ENCODE measurements at places on chromosomes 2 and 18. TPM values are rescaled to one million over a fixed set of nuclear protein-coding genes. Genes with fewer than 3 reads are reported as not detected.

- no peak for DNase-seq
Measured at GRCh38 chr2:133660510-133660909, 92.2 kb upstream of the NCKAP5 start.

GRCh38 chr2:79982445-79982844, 322.1 kb downstream of the LRRTM1 start:
- no peak for DNase-seq

- no peak for DNase-seq
Measured at GRCh38 chr2:119782308-119783027, 22.7 kb downstream of the PTPN4 start.

The PKDCC gene
- 576 TPM for total RNA-seq

DNA sequence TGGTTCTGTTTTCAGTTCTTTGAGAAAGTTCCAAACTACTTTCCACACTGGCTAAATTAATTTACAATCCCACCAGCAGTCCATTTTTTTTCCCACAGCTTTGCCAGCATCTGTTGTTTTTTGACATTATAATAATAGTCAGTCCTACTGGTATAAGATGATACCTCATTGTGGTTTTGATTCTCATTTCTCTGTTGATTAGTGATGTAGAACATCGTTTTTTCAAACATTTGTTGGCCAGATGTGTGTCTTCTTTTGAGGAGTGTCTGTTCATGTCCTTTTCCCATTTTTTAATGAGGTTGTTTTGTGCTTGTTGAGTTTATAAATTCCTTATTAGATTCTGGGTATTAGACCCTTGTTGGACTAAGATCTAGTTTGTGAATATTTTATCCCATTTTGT, 376.8 kb upstream of the NT5C1B start:
- no peak for DNase-seq

DNA sequence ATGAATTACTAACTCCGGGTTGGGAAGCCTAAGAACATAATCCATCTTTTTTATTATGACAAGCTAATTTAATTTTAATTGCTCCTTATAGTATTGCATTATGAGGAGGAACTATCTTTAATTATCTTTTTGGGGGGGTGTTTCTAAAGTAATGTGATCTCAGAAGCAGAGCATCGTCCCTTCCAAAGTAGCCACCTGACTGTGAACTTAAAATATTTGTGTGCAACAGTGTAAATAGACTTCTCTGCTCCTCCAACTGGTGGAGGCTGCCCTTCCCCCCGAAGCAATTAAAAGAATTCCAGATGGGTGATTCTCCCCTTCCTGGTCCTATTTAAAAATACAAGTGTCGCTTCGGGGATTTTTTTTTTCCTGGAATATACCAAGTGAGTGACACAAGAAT, 55.7 kb downstream of the TCF7L1 start:
- no peak for DNase-seq

- no peak for DNase-seq
Measured at GRCh38 chr2:80281049-80281448, 23.5 kb downstream of the LRRTM1 start.

The FAM237A gene
- not detected for total RNA-seq

DNA sequence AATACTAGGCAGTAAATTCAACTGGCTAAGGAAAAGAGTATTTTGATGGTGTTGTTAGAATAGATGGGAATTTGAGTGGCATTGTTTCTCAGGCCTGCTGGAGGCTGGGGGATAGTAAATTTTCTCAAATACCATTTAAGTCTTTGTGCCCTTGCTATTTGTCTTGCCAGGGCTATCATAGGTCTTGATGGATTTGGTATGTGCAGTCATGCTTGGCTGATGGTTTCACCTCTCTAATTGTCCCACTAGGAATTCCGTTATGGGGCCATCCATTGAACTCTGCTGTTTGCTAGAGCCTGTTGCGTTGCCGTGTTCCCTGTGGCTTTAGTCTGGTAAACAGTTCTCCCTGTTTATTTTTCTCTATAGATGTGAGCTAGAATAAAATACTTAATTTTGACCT, 438.1 kb upstream of the FAM98A start:
- DNase-seq: no peak

The RGPD8 gene
- total RNA-seq: 18.4 TPM

The MC2R gene
- total RNA-seq: not detected

The SESTD1 gene
- 16.2 TPM for total RNA-seq

DNA sequence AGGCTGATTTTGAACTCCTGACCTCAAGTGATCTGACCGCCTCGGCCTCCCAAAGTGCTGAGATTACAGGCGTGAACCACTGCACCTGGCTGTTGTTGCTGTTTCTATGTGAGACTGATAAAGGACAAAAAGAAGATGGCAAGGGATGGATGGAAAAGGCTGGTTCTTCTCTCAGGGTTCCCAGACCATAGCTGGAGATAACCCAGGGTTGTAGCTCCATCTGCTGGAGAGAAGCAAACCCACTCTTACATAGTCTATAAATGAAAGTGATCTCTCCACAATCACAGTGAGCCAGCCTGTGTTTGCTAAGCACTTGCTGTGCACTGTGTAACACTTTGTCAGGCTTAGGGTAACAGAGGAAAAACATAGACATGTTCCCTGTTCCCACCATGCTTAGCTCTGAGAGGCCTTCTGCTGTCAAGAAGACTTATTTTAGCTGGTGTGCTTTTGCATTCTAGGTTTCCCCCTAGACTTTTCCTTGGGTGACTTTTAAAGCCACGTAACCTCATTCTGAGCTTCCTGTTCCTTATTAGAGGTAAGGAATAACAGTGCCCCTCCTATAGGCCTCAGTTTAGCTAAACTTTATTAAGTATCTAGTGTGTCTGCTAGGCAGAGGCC, 49.7 kb downstream of the LIMS1 start:
- DNase-seq: no peak

The CYP27A1 gene
- 31.8 TPM for total RNA-seq

- no peak for DNase-seq
Measured at GRCh38 chr2:20410556-20411277, 36.2 kb upstream of the RHOB start.

GRCh38 chr18:36578871-36579710, 249.7 kb downstream of the TPGS2 start:
- no peak for DNase-seq

- peak; percentile 3 for DNase-seq
Measured at GRCh38 chr2:233451950-233452349, 97.7 kb downstream of the DGKD start.

The PRKAG3 gene
- 0.11 TPM for total RNA-seq

- no peak for DNase-seq
Measured at GRCh38 chr18:62637403-62637802, 77.9 kb upstream of the PHLPP1 start.

GRCh38 chr2:20249170-20249569, 24.2 kb upstream of the SDC1 start:
- DNase-seq: no peak

- no peak for DNase-seq
Measured at GRCh38 chr2:3267869-3268704, 109.5 kb downstream of the EIPR1 start.

DNA sequence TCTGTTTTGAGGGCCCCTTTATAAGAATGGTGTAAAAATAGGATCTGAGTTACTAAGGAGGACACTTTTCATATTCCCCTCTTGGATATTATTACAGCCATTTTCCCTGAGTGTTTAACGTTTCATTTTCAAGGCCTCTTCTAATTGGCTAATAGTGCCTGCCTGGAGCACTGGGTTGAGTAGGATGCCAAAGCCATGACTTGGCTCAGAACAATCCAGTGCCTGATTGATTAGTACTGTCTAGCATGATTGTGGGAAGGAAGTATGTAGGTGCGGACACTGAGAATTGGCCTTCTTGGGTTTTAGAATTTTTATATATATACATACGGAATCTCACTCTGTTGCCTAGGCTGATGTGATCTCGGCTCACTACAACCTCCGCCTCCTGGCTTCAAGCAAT, 66.1 kb downstream of the NAB1 start:
- no peak for DNase-seq

The BOLL gene
- total RNA-seq: not detected

DNA sequence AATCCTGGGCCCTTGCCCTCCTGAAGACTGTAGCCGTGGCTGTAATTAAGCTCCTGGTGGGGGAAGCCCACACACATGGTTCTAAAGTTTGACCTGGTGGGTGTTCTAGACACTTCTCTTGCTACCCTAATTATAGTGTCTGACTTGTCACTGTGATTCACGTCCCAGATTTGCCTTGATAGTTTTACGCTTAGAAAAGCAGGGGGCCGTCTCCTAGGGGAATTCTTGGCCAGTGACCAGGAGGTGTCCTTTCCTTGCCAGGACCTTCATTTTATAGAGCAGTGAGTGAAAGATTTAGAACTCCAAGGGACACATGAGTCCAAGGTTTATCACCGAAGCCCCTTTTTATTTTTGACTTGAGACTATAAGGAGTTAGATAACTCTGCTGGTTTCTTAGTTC, 9.0 kb downstream of the TMEM214 start:
- no peak for DNase-seq

DNA sequence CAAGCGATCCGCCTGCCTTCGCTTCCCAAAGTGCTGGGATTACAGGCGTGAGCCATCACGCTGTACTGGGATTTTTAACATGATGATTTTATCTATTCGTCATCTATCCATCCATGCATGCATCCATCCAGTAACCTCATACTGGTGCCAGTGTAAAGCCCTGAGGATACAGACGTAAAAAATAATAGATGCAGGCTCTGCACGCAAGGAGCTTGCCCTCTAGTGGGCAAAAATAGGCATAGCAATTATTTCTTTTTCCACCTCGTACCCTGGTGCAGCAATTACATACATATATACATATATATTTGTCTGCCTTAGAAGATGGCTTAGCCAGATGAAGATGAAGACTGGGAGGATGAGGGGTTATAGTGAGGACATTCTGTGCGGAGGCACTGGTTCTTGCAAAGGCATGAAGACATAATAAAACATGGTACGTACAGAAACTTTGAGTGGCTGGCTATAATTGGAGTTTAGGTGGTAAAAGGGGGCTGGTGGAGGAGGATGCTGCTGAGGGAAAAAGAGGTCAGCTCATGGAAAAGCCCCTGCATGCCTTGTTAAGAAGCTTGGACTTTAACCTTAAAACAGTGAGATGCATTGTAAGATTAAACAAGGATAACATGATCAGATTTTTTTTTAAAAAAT, 19.6 kb upstream of the RPIA start:
- DNase-seq: no peak

DNA sequence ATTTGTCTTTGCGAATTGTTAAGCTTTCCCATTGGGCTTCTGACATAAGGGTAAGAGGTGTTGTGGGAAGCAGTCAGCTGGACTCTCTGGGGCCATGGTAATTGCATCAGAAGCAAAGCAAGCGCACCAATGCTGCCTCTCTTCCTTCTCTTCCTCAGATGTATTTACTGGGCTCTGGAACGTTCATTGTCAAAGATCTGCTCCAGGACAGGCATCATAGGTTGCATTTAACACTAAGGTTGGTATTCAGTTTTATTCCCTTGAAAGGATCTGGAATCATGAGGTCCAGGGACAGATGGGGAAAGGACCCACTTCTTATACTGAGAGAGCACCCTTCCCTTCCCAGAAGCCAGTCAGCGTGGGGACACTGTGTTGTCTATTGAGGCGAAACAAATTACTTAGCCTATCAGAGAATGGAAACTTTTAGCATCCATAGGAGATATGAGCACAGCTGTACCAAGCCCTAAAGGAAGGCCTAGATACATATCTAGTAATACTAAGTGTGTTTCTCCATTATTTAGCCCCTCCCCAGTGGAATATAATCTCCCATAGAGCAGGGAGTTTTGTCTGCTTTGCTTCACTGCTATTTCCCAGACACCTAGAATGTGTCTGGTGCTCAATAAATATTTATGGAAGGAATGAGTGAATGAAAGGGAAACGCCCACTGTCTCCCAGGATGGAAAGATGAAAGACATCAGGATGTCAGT, 72.2 kb downstream of the COA5 start:
- no peak for DNase-seq

The SLC30A3 gene
- total RNA-seq: 0.56 TPM

The RTP5 gene
- total RNA-seq: not detected

The SAG gene
- total RNA-seq: not detected

The TGFA gene
- total RNA-seq: 1.0 TPM

The IGFBP5 gene
- total RNA-seq: 2,226 TPM

DNA sequence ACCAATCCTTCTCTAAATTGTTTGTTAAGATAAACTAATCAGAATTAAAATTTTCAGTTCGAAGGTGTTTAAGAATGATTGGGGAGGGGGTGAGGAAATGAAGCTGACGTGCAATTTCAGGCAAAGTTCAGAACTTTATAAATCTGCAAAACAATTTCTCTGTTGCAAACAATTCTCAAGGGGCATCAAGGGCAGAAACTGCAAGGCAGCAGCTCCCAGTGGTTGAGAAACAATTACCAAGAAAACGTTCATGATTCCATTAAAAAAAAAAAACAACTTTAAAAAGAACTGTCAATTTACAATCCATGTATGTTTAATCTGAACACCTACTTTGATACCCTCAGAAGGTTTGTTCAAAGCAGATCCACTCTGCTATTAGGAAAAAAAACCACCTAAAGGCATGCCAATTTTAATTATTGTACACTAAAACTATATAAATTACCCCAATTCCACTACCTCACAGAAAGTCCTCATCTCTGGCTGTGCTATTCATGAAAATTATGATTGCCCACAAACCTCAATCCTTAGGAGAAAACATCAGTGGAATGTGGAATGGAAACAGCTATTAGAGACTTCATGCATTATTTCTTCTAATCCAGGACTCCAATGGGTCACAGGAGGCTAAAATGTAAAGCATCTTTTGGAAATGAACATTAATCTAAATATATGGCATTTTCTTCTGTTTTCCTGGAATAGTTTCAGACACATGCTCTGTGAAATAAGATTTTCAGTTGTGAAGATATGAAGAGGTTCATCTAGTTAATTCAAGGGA, 119.9 kb upstream of the ACVR1C start:
- DNase-seq: no peak
